ENCODE measurements at places on chromosomes 12 and 14.

DNA sequence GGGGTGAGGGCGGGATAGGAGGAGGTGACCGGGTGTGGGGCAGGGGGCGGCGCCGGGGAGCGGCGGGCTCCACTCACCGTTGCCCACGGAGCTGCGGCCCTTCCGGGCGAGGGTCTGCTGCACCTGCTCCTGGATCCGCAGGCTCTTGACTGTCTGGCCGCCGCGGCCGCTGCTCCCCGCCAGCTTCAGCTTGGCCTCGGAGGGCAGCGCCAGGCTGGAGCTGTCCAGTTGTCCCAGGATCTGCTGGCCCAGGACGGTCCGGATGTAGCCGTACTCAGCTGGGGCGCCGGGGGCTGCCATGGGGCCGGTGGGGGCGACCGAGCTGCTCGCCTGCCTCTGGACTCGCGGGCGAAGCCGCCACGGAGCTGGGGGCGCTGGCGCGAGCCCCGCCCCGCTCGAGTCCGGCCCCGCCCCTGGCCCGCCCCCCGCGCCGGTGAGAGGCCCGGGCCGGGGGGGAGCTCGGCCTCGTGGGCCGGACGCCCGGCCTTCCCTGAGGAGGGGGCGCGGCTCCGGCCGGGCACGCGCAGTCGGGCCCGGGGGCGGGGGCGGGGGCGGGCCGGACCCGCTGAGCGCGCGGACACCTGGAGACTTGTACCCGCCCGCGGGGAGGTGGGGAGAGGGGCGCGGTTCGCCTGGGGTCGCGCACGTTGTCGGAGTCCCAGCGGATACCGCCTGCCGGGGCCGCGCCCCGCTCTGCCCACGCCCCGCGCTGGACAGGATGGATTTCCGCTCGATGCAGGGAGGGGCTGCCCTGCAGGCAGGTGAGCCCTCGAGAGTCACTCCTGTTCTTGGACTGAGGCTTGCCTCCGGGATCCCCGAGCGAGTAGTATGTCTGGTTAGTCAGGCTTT is at the start of gene PKP2:
PKP2 (minus strand) TSS at position 346 of the 849 bp plus-strand sequence; CDS start at position 300, 46 bp downstream.
- DNase-seq, result peak; percentile 88

GRCh38 chr14:49971156-49972130 is 78.6 kb downstream of the ARF6 start:
- DNase-seq, result peak; percentile 47

GRCh38 chr12:94721173-94721572 is 70.8 kb upstream of the TMCC3 start:
- DNase-seq, result no peak

- no peak for DNase-seq
Measured at GRCh38 chr14:76846331-76847047, 20.3 kb downstream of the LRRC74A start.

GRCh38 chr14:75658957-75659356 is 1.7 kb downstream of the ERG28 start:
- DNase-seq, result no peak

- DNase-seq, result no peak
Measured at GRCh38 chr14:64951724-64952123, 9.2 kb upstream of the GPX2 start.

DNA sequence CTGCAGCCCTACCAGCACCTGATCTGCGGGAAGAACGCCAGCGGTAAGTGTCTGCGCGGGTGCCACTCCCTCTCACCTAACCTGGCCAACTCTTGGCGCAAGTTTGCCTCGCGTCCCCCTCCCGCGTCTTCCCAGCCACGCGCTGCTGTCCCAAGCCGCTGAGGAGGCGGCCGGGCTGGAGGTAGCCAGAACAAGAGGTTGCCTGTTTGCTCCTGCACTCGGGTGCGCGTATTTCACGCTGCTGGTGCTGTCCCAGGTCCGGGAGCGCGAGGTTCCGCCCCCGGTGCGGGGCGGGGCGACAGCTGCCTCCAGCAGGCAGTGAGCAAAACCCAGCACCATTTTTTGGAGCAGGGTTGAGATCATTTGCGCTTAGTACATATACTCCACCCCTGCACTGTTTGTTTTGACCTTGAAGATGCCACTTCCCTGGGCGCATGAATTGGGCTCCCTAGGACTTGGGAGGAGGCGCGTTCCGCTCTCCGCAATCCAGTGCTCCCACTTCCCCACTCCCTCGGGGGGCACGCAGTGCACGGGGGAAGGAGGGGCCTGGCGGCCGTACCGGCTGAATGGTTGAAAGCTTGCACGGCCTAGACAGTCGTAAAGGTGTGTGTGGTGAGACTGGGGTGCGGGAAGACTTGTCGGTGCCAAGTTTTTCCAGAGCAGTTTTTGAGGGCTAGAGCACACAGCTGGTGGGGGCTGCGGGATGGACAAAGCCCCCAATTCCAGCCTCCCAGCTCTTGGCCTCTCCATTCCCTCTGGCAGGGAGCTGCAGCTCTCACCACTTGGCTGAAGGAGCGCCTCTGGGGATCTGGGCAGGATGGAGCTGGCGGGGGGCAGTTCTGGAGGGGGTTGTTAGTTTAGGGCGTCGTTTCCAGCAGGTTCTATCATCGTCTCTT is 226.9 kb upstream of the CRY1 start:
- DNase-seq, result peak; percentile 73

DNA sequence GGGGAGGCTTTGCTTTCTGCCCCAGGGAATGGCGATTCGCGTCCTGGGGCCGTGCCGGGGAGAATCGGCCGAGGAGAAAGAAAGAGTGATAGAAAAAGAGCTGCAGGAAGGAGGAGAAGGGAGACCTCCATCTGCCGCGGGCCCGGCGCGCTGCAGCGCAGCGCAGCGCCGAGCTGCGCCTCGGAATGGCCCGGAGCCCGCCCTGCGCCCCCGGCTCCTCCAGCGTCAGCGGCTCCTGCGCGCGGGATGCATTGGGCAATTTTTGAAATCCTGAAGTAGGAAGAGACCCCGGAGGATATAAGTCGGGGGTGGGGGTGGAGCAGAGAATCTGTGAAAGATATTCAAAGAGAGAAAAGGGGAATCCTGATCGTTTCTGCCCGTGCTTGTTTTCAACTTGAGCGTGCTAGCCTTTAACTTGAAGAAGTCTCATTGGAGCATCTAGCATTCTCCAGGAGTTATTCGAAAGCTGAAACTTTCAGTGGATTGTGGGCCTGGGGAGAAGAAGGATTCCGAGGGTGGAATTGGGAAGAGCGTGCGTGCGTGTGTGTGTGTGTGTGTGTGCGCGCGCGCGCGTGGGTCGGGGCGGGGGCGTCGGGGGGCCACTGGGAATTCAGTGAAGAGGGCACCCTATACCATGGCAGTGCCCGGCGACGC is 441 bp downstream of the PDE3A start:
- peak; percentile 71 for DNase-seq

- DNase-seq, result no peak
Measured at GRCh38 chr12:86711731-86712130, 455.5 kb upstream of the MGAT4C start.

DNA sequence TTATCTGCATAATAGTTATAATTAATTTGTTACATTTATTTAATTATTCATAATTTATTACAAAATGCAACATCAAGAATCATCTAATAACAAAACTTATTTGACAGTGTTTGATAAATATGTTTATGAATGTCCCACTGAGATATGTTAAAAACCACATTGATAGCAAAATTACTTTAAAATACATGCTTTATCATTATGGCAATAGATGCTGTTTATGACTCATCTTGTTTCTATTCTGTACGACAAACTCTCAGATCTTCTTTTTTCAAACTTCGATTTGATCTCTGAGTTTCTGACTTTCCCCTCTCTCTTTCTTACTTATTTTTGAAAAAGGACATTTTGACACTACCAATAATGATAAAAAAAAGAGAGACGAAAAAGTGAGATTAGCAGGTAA is 56.8 kb upstream of the LRRK2 start:
- no peak for DNase-seq

GRCh38 chr12:78149459-78149858 is 318.8 kb downstream of the NAV3 start:
- DNase-seq, result peak; percentile 35

- no peak for DNase-seq
Measured at GRCh38 chr14:104869669-104870367, 4.8 kb downstream of the CEP170B start.

DNA sequence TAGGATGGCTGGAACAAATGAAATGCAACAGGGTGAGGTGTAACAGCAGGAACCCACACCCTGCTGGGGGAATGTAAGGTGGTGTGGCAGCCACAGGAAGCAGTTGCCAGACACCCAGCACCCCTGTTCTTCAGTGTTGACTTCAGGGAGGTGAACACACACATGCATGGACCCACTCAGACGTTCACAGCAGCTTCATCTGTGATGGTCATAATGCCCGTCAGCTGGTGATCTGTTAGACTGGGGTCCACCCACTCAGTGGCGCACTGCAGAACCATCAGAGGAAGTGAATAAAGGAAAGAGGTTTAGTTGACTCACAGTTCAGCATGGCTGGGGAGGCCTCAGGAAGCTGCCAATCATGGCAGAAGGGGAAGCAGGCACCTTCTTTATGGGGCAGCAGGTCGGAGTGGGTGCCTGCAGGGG is 22.7 kb upstream of the TEX22 start:
- no peak for DNase-seq

DNA sequence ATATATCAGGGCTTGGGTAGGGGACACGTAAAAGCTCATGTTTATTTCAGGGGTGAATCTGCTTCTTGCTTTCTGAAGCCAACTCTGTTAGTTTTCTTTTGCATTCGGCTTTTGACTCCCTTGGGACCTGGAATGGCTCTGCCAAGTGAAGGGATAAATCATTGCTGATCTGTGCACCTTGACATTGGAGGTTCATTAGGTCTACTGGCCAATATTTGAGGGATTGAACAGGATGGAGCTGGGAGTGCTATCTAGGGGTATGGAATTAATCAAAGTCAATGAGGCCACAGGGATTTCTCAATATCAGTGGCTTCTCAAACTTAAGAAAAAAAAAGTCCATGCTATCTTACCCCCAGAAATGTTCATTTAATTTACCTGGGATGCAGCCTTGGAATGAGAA is 203.5 kb upstream of the RMST start:
- no peak for DNase-seq

- DNase-seq, result no peak
Measured at GRCh38 chr14:34501004-34501580, 38.4 kb downstream of the EAPP start.

DNA sequence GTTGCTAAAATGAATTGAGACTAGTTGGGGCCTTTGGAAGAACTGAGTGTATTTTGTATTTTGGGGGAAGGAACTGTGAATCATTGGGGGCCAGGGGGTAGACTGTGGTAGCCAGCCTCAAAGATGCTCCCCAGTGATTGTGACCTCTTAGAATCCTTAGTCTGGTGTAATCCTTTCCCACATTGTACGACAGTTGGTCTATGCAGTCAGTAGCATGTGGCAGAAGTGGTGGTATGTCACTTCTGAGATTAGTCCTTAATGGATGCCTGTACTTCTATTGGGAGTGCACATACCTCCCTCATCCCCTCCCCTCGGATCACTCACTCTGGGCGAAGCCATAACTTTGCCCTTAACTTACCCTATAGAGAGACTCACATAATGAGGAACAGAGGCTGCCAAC is 48.0 kb downstream of the USP15 start:
- no peak for DNase-seq

DNA sequence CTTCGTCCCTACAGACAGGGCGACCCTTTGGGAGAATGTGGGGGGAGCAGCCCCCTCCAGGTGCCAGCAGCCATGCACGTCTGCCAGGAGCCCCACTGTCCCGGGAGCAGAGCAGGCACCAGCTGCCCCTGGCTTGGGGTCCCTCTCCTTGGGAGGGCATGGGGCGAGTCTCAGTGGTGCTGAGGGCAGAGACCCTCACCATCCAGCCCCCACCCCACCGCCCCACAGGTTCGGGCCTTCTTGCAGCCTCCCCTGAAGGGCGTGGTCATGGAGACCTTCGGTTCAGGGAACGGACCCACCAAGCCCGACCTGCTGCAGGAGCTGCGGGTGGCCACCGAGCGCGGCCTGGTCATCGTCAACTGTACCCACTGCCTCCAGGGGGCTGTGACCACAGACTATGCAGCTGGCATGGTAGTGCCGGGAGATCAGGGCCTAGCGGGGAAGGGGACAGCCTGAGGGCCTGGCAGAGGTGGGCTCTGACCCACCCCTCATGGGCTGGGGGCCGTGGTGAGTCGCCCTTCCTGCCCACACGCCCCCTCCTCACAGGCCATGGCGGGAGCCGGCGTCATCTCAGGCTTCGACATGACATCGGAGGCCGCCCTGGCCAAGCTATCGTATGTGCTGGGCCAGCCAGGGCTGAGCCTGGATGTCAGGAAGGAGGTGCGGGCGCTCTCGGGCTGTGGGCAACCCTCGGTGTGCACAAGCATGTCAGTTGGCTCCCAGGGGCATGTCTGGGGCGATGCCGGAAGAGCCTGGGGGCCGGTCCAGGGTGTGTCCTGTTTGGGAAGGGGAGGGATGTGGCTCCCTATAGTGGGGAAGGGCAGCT is 18.8 kb downstream of the ASPG start:
- DNase-seq, result no peak

- DNase-seq, result no peak
Measured at GRCh38 chr14:88430976-88431375, 45.5 kb downstream of the SPATA7 start.

DNA sequence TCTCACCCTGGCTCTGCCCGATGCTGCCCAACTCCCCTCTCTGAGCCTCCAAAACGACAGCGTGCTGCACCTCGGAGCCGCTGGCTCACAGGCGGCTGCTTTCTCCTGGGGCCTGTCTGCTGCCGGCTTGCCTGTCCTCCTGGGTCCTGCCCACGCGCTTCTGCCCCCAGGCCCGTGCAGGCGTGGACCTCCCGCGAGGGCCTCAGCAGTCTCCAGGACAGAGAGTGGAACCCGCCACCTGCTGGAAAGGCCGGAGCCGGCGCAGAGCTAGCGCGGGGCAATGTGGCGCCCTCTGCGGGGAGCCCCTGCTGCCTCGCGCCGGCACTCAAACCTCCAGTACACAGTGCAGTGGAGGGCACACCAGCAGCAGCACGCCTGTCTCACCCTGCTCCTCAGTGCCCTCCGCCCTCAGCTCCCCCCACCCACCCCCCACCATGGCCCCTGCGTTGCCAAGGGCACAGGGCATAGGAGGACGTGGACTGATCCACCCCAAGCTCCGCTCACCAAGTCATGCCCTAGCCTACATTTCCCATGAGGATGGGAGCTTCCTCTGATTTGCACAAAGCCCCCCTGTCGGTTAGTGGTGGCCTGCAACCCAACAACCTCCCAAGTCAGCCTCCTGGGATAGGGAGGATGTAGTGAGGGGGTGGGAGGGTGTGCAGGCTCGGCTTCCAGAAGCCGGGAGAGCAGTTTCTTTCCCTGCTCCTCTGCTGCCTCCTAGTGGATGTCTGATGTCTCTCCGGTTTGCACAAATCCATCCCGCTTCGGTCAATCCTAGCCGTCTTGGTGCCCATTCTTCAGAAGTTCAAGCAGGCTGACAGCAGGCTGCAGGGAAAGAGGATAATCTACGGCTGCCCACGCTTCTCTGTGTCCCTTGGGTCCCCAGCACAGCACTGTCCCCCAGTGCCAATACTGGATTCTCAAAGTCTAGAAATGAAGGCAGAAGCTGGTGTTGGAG is 25.2 kb downstream of the KRT8 start:
- peak; percentile 96 for DNase-seq

GRCh38 chr12:57618966-57619433 is 7.8 kb downstream of the ARHGEF25 start:
- no peak for DNase-seq

Measured in DMS53 (cell line).